ENCODE measurements at places on chromosomes 6 and 20.

DNA sequence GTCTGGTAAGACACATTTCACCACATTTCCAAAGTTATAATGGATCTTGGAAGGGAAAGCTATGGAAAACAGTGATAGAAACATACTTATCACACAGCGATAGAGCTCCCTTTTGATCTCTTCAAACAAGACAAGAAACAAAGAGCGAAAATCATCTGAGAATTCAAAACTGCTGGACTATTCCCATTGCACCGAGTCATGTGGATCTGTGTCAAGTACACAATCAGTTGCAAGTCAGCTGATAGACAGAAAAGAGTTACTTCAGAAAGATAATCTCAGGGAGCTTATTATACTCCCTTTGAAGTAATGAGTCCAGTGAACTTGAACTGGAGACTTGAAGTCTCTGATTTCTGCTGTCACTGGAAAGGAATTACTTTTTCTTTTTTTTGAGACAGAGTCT is 89.7 kb upstream of the GCM1 start:
- DNase-seq = no peak

GRCh38 chr6:21309807-21310221 is 283.7 kb upstream of the SOX4 start:
- DNase-seq = no peak

GRCh38 chr6:15518878-15519277 is 143.9 kb downstream of the DTNBP1 start:
- DNase-seq = no peak

- no peak for DNase-seq
Observed at GRCh38 chr6:24910331-24910960, 25.3 kb downstream of the RIPOR2 start.

- no peak for DNase-seq
Observed at GRCh38 chr6:6758915-6759654, 170.6 kb downstream of the LY86 start.

GRCh38 chr6:121590916-121591315 is 155.5 kb downstream of the GJA1 start:
- DNase-seq = no peak

- no peak for DNase-seq
Observed at GRCh38 chr20:60292001-60292520, 333.8 kb downstream of the CDH26 start.

GRCh38 chr20:58531657-58532056 is 16.5 kb upstream of the APCDD1L start:
- no peak for DNase-seq

DNA sequence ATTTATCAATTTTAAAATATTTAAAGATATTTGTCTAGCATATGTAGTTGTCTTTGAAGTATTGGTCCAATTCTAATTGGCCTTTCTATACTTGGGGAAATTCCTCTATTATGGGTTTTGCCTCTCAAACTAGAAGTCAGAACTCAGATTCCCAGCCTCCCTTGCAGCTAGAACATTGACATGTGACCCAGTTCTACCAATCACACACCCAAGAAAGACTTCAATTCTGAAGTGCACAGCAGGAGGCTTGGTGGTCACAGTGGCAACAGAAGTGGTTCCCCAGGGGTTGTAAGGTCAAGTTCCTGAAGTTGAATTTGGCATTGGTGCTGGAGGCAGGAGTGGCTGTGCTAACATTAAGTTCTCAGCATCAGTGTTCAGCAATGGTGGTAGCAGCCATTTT is 14.8 kb upstream of the FKBP5 start:
- no peak for DNase-seq
